ENCODE measurements at places on chromosomes 2 and 18.
A peak's percentile ranks its signal among the peaks of the same experiment; 100 is the strongest.

- DNase-seq = no peak
Observed at GRCh38 chr2:41709702-41710599, 337.9 kb upstream of the PKDCC start.

DNA sequence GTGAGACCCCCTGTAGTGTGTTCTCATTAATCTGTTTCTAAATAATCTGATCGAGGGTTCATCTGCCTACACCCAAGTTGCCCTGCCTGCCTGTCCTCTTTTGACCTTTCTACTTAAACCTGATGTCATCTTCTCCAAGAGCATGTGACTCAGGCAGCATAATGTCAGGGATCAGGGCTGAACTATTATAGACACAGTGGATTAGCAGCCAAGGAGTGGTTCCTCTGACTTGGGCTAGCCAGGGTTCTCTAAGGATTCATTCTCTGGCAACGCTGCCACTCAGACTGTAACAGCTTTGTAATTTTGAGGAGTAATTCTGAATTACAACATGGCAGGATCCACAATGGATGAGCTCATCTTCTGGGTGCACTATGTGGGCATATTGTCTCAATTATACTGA, 124.0 kb downstream of the MDH1 start:
- DNase-seq = peak; percentile 13

- DNase-seq = no peak
Observed at GRCh38 chr2:214320211-214320610, 90.6 kb upstream of the VWC2L start.

- DNase-seq = no peak
Observed at GRCh38 chr2:223979730-223980396, 22.6 kb downstream of the MRPL44 start.

DNA sequence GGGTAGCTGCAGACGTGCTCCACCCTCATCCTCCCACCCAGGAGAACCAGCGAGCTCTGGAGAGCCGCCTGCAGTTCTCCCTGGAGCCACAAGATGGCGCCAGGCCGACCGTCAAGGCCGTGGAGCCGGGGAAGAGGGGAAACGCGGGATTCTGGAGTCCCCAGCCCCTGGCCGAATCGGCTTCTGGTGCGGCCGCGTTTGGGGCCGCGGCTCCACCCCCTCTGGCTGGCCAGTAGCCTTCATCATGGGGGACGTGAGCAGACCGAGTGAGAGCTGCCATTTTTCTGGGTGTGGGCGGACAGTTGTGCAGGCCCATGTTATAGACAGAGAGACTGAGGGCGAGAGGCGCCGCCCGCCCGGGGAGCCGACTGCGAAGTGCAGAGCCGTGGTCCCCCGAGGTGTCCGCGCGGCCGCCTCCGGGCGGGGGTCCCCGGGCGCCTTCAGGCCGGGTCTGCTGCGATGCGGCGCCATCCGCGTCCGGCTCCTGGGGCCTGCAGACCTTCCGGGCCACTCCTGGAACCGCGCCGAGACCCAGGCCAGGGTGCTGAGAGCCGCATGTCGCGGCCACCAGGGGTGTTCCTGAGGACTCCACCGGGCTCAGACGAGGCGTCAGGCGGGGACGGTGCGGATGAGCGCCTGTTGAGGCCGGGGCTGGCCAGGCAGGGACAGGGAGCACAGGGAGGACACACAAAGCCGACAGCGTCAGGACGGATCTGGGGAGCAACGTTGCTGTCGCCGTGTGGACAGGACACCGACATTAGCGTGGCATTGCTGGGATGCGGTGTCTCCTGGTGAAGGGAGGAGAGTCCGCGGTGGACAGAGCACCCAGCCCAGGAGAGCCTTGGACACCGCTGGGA, 418.2 kb upstream of the HS6ST1 start:
- peak; percentile 91 for DNase-seq

DNA sequence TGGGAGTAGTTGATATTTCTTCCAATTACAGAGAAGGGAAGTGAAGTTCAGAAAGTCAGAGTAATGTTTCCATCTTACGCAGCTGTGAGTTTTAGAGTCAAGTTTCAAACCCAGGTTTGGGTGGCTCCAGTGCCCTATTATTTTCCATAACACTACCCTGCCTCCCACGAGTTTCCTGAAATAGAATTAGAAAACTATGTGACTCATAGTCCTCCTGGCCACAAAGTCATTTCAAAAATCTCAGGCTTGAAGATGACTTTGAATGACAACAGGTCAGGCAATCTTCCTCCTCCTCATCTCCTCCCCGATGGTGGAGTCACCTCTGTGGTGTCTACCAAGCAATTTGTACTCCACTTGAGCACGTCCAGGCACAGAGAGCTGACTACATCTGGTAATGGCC, 212.3 kb upstream of the TRIB2 start:
- DNase-seq = no peak

DNA sequence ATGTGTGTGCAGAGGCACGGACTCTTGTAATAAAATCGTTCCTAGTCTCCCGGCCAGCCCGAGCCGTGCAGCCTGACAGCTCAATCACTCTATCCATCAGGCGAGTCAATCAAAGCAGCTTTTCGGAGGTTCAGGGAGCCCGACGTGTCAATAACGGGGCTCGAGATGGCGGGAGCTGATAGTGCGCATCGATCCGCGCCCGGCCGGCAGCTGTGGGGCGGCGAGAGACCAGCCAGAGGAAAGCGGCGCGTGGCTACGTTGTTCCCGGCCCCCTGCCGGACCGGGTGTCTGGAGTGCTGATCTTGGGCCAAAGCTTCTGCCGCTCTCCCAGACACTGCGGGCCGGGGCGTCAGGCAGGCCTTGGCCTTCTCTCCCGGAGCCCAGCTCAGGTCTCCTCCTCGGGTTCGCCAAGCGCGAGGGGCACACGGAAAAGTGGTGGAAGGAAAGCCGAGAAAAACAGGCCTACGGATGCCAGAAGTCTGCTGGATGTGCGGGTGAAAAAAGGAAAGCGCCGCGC, 2.4 kb downstream of the EN1 start:
- peak; percentile 59 for DNase-seq

DNA sequence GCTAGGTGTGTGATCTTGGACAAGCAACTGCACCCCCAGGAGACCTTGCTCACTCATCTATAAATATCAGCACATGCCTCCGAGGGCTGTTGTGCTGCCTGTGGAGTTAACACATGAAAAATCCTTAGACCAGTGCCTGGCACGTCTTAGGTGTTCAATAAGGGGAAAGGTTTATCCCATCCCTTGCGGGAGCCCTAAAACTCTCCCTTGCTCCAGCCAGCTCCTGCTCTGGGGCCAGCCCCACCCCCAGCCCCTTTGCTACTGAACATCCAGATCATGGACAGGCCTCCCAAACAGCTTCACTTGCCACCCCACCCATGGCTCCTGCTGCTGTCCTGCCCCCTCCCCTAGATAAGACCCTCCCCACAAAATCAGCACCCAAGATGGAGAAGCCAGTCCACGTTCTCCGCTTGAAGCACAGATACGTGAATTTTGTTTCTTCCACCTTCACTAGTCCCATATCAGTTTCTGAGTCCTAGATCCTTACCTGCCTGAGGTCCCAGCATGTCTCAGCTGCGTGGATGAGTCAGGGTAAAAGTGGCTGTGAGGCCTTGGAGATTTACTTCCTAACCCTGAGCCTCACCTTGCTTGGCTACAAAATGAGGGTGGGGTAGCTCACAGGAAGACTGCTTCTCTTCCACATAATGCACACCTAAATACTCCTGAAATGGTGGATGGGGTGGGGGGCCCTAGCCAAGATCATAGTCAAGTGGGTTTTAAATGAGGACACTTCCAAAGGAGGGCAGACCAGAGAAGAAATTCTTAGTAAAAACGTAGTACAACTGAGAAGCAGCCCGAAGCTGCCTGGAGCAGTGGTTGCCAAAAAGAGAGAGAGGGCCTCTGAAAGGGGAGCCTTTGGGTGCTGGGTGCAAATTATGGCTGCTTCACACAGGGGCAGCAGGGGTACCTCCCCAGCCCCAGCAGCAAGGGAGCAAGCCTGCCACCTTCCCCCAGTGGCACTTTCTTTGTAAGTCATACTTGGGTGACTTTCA, 40.4 kb downstream of the C1QL2 start:
- no peak for DNase-seq

DNA sequence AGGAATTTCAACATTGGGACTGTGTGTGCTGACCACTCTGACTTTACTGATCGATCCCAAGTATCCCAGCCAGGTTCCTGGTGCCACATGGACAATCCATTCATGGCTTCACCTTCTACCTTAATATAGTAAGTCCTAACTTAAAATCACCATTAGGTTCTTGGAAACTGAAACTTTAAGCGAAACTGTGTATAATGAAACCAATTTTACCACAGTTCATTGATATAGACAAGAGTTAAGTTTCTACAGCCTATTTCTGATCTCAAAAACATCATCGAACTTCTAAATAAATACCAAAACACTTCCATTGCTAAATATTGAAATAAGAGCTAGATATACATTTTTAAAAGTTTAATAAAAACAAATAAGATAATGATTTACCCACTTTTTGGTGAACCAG, 4.4 kb upstream of the EXOC6B start:
- no peak for DNase-seq

DNA sequence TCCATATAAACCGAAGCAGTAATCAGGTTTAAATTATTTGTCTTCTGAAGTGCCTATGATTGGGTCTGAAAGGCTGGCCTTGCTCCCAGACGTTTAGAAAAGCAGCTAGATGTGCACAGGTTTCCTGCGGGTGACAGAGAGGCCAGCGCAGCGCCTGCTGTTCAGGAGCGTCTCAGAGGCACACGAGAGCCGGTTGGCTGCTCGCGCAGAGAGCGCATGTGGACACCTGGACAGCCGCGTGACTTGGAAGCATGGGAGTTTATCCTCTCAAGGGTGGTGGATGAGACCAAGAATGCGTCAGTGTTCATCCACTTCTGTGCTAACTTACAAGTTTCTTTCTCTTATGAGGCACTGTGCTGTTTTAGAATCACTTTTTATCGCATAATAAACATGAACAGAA, 303.7 kb downstream of the PTGR3 start:
- no peak for DNase-seq

GRCh38 chr2:30266051-30266621, 34.8 kb downstream of the LBH start:
- DNase-seq = no peak

DNA sequence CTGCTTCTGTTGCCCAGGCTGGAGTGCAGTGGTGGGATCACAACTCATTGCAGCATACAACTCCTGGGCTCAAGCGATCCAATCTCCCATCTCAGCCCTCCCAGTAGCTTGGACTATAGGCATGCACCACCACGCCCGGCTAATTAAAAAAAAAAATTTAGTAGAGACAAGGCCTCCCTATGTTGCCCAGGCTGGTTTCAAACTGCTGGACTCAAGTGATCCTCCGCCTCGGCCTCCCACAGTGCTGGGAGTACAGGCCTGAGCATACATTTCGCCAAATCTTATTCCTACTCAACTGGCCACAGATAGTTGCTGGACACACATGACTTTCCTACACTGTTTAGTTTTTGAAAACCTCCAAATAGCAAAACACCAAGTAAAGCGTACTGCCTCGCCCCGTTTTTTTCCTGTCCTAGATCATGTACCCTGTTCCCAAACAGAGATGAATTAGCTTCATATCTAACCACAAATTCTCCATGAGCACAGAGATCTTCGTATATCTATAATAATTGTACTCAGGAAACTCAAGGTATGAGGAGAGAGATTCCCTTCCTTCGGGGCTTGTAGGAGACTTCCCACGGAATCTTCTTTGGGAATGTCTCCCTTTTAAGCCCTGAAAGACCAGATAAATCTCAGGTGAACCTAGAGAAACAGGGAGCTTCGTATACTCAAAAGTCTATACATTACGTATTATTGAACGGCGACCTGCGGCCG, 598 bp upstream of the C2orf69 start:
- no peak for DNase-seq

DNA sequence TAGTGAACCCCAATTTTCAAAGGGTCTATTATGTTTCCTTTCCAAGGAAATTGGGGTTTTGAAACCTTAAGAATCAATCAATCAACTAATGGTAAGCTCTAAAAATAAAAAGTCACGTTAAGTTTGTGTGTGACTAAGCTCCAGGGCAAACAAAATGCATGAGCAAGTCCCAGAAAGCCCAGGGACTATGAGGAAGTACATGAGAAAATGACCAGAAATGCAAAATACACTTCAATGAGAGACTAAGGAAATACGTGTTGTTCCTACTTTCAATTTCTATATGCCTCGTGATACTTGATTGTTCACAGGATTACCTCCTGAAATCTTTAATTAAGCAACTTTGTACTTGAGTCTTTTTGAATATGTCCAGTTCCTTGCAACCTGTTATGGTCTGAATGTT, 684.4 kb upstream of the SYT4 start:
- DNase-seq = no peak

- peak; percentile 31 for DNase-seq
Observed at GRCh38 chr2:181778621-181779201, 98.4 kb upstream of the NEUROD1 start.

DNA sequence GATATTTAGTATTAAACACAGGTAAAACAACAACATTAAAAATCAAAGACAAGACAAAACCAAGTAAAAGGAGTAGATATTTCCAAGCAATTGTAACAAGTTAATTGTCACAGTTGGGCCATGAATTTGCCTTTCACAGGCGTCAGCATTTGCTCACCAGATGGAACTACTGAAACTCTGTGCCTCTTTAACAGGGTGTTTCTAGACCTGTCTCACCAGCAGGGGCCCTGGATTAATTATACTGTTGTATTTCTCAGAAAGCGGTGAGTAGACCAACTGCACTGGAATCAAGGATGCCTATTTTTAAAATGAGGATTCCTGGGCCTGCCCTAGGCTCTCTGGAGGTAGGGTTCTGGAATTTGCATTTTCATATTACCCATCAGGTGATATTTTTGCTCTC, 92.6 kb downstream of the UPP2 start:
- no peak for DNase-seq

GRCh38 chr2:152490686-152491455, 155.9 kb downstream of the FMNL2 start:
- DNase-seq = peak; percentile 34

GRCh38 chr18:30957066-30957465, 85.5 kb downstream of the DSC3 start:
- no peak for DNase-seq

DNA sequence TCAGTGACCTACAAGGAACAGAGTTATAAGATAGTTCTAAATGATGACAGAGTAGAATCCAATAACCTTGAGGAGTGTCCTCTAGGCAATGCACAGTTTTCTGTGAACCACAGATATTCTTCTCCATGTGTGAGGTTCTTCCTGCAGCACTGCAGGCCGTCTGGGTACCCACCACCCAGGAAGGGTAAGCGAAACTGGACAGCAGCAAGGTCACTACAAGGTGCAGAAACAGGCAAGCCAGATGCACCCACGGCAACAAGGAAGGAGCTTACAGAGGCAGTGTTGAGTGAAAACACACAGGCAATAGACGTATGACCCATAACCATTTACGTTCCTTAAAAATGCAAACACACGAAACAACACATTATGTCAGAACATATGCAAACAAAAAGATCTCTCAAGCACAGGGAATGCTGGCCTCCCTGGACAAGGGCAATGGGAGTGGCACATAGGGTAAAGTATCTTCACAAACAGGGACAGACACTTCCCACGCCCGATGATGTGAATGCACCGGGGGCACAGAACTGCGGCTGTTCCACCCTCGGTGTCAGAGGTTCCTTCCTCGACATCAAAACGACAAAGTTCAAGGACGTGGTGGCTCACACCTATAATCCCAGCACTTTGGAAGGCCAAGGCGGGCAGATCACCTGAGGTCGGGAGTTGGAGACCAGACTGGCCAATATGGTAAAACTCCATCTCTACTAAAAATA, 84.1 kb downstream of the NDUFA10 start:
- DNase-seq = no peak
